ENCODE measurements at places on chromosomes 4 and X.

GRCh38 chrX:136210243-136210642, 41.0 kb downstream of the MAP7D3 start:
- no peak for DNase-seq

DNA sequence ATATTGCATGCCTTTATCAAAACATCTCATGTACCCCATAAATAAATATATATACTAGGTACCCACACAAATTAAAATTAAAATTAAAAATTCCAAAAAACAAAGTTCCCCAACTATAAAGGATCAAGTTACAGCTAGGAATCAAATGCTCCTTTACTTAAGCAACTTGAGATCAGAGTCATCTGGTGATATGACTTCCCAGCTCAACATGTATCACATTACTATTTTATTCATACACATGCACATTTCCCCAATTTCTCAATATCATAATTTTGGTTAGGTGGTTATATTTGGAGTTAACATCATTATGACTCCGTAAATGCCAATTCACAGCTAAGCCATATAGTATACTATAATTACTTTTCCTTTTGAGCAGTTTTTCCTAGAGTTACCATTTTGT, 60.9 kb downstream of the CLOCK start:
- DNase-seq = no peak

DNA sequence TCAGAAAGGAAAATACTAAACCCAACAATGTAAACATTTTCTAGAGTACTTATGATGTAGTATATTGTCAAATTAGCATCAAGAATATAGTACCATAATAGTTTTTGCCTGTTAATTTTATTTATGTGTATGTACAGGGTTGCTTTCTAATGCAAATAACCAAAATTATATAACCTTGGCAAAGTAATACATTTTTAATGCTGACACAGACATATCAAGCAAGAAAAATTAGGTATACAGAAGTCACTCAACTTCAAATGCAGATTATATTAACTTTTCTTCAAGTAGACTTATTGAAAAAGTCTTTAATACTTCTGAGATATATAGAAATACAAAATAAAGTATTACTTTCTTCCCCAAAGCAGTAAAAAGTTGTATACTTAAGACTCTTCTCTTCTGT, 44.3 kb downstream of the MAPK10 start:
- no peak for DNase-seq

GRCh38 chr4:88792268-88792781, 94.7 kb upstream of the NAP1L5 start:
- DNase-seq = no peak

GRCh38 chr4:129578336-129578735, 482.4 kb downstream of the C4orf33 start:
- no peak for DNase-seq
